ENCODE measurements at places on chromosomes 1 and 21.

DNA sequence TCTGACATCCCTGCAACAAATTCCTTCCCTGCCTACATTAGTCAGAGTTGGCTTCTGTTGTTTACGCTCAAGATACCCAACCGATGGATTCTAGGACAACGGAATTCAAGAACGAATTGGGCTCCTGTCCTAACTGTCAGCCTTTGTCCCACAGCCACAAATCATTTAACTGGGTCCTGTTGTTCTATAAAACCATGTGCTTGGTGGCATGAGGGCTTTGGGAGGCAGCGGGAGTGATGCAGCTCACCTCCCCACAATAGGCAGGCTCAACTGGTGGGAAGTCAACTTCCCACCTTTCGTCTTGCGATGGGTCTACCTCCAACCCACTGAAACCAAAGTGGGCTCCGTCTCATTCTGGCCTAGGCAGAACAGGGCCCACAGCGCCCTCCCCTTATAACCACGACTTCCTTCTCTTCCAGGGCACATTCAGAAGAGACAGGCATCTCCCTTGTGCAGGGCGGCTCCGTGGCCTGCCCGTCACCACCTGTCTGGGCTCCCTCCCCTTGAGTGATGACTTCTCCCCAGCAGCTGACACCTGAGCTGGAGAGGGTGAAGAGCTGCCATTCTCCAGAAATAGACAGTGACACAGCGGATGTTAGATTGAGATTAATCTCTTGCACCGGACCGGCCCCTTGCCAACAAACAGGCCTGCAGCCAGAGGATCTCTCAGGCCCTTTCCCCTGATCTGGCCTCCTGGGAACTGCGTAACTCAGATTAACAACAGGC, 26.5 kb downstream of the LRRC38 start:
- DNase-seq, result no peak

DNA sequence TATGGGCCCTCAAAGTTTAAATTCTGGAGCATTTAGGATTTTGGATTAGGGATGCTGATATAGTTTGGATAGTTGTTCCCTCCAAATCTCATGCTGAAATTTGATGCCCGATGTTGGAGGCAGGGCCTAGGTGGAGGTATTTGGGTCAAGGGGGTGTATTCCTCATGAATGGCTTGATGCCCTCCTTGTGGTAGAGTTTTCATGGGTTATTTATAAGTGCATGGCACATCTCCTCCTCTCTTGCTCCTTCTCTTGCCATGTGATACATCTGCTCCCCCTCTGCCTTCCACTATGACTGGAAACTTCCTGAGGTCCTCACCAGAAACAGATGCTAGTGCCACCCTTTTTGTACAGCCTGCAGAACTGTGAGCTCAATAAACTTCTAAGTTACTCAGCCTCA, 17.5 kb upstream of the NKAIN1 start:
- no peak for DNase-seq

DNA sequence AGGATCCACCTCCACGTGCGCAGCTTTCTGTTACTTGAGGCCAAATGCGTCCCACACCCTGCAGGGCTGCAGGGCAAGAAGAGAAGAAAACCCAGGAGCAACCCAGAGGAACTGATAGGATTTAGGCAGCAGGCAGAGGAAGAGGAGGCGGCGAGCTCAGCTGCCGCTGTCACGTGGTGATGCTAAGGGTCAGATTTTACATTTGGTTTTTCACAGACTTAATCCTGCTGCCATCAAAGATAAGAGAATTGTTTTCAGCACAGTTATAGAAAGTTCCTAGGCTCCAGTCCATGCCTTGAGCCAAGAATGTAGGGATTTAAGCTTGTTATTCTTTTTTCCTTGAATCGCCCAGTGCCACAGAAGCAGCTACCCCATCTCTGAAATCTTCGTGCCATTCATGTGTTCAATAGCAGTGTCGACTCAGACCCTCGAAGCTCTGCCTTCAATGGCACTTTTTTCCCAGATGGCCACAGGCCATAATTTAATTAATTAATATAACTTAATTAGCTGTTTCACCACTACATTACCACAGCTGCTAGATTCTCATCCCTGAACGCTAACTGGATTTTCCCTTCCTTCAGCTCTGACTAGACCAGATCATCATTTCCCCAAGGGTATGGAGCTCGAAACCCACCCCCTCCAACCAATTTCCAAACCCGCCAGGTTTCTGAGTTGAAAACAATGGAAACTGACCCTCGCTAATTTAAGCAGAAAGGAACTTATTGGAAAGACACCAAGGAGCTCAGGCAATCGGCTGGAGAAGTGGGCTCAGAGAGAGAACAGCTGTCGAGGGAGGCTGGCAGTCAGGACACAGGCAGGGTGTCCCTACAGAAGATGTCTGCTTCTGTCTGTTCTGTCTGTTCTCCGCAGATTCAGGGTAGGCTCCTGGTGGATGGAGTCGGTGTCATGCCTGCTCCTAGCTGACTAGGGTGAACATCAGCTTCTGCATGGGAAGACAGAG, 36.2 kb downstream of the LDLRAP1 start:
- DNase-seq, result no peak

DNA sequence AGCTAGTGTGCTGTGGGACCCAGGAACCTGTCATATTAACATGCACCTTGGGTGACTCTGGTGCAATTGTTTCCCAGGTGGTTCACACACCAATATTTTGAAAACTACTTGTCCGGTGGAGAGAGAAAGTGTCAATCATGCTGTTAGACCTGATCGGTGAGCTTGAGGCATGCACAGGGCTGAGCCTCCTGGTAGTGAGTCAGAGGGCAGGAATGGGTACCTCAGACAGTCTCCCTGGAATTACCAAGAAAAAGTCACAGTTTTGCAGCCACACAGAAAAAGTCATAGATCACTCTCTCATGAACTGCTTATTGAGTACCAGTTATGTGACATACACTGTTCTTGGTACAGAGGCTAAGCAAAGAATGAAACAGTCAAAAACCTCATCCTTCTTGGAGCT, 140.1 kb upstream of the NFIA start:
- no peak for DNase-seq

DNA sequence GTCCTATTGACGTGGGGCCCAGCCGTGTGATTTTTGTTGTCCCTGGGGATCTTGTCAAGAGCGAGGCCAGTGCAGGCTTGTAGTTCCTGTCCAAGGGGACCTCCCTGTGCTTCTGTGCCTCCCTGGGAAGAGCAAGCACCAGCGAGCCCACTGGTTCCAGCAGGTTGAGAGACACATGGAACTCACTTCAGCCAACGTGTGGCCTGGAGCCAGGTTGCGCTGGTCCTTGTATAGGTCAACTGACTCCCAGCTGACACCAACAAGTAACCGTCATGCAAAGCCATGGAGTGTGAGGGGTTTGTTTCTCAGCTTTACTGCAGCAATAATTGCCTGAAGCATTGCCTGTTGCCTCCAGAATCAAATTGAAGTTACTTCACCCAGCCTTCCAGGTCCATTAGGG, 63.0 kb downstream of the DISP3 start:
- no peak for DNase-seq

GRCh38 chr1:83689921-83690868, 308.7 kb downstream of the TTLL7 start:
- DNase-seq, result no peak

GRCh38 chr1:149928401-149928724, 760 bp upstream of the SF3B4 start:
- no peak for DNase-seq

- DNase-seq, result peak; percentile 44
Measured at GRCh38 chr1:223628233-223629125, 37.0 kb downstream of the CAPN8 start.

GRCh38 chr1:172351346-172351745, 69.1 kb upstream of the C1orf105 start:
- no peak for DNase-seq

DNA sequence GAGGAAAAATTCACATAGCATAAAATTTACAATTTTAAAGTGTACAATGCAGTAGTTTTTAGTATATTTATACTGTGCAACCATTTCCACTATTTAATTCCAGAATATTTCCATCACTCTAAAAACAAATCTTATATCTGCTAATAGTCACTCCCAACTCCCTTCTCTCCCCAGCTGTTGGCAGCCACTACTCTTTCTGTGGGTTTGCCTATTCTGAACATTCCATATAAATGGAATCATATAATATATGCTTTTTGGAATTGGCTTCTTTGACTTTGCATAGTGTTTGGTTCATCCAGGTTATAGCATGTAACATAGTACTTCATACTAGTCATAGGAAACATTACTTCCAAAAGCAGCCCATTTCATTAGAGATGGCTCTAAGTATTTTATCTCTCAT, 25.0 kb upstream of the TMEM39B start:
- DNase-seq, result no peak

DNA sequence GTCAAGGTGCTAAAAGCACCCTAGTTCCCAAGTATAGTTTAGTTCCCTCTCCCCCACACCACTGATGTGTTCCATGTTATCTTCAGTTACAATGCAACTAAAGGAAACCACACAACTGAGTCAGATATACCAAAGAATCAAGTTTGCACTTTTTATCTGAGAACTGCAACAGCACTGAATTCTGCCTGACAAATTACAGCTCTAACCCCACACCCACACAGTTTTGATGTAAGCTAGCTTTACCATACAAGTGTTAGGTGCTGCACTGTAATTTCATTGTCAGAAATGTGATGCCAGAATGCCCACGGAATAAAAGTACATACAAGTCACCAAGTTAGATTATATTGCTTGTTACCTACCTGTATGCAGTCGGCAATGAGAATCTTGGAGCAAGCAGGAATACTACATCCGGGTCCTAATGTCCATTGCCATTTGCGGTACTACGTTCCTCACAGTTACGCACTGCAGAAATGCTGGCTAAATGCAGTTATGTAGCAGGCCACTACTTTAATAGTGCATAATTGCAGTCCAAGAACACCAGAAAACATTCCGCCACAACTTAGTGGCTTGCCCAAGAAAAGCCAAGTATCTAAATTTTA, 12.1 kb downstream of the SFPQ start:
- DNase-seq, result no peak

DNA sequence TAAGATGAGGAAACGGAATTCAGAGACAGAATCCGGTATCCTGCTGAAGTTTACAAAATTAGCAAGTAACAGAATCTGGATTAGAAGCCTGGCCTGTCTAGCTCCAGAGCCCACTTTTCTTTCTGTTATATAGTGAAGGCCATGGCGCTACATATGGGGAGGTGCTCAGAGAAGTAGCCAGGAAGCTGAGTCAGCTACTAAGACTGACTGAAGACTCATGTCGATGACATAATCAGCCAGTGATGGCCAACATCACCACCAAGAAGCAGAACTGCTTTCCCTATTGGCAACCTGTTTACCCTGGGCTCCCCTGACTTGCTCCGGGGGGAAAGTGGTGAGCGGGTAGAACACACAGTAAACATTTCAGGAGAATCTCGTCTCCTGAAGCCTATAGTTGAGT, 18.8 kb downstream of the LRRC52 start:
- no peak for DNase-seq

GRCh38 chr1:30477588-30477987, 245.8 kb downstream of the MATN1 start:
- DNase-seq, result peak; percentile 11
